Activated CD8-positive, alpha-beta memory T cell treated with anti-CD3 and anti-CD28 coated beads for 1 hour (primary cell): ENCODE measurements at places on chromosomes 7 and 10.

- DNase-seq = no peak
Measured at GRCh38 chr7:77653572-77653971, 42.7 kb upstream of the RSBN1L start.

GRCh38 chr10:131174651-131175540 lies 136.6 kb downstream of the TCERG1L start:
- DNase-seq = no peak

- no peak for DNase-seq
Measured at GRCh38 chr10:49359349-49360270, 36.3 kb downstream of the DRGX start.

- no peak for DNase-seq
Measured at GRCh38 chr7:115679976-115680375, 350.6 kb downstream of the TFEC start.

- no peak for DNase-seq
Measured at GRCh38 chr7:98646465-98646864, 29.4 kb downstream of the NPTX2 start.

- no peak for DNase-seq
Measured at GRCh38 chr7:94761451-94761850, 105.5 kb upstream of the SGCE start.

- DNase-seq = no peak
Measured at GRCh38 chr10:72819053-72819452, 74.5 kb upstream of the OIT3 start.

- no peak for DNase-seq
Measured at GRCh38 chr10:92387289-92387940, 96.4 kb downstream of the MARCHF5 start.

- DNase-seq = no peak
Measured at GRCh38 chr10:35451151-35452016, 115.1 kb downstream of the CCNY start.

- no peak for DNase-seq
Measured at GRCh38 chr7:82348251-82348650, 95.3 kb downstream of the CACNA2D1 start.

DNA sequence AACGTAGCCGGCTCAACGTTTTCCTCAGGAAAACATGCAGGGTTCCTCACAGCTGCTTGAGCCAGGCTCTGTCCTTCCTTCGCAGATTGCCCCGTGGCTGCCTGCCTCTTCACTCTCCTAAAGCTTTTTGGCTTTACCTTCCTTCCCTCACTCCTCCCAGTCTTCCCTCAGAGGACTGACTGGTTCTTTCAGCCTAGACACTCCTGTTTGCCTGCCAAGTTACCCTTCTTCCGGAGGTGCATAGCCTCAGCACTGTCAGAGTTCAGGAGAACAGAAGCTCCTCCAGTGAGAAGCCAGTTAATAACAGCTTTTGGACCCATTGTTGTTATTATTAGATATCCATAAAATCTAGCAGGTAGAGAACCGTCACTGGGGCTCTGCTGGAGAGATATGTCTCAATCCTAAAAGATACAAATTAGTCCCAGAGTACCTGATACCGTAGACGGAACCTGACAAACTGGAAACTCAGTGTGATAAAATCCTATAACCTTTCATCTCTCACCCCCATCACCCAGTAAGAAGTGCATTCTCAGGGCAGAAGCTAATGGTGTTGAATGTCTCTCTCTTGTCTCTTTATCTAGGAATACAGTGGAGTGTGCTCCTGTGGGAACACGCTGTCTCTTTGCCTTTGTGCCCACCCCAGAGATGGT lies 79.6 kb downstream of the SND1 start:
- no peak for DNase-seq

DNA sequence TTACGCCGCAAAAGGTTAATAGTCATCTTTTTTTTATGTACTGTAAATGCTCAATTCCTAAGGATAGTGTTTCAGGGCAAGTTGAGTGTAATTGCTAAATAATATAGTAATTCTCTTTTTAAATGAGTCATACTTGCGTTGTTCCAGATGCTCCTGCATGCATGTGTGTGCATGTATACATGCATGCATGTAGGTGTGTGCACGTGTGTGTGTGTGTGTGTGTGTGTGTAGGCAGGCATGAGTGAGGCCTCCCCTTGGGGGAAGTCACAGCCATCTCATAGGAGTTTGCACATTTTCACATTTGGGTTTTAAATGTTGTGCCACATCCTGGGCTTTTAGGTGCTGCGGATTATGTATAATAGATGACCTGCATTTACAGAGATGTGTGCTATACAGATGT lies 1095.8 kb downstream of the KCNMA1 start:
- DNase-seq = no peak

- DNase-seq = no peak
Measured at GRCh38 chr10:49654036-49654693, 25.3 kb upstream of the C10orf53 start.

DNA sequence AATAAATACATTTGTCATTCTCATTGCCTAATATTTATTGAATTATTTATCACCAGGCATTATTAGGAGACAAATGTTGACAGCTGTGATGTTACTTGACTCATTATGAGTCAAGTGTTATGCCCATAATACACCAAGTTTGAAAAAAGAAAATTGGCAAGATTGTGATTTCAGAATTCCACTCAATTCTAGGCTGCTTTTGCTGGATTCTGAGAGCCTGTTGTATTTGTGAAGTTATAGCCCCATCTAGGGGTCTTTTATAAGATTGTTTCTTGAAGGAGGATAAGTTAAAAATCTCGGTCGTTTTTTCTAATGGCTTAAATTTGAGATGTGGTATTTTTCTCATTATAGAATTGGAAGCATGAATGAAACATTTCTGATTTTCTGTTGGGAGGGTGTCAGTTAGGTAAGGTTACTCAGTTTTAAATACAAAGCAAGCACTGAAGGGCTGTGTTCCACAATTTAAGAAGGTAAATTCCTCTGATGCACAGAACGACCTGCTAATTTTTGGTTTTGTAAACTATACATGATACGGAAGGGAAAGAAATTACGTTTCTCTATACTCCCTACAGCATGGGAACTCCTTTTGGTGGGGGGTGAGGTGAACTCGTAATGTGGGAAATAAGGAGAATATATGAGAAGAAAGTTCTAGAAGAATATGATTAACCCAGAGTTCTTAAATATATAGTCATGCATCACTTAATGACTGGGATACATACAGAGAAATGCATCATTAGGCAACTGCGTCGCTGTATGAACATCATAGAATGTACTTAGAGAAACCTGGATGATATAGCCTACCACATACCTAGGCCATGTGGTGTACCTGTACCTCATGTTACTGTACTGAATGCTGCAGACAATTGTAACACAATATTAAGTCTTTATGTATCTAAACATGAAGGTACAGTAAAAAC lies 2.6 kb downstream of the STK31 start:
- no peak for DNase-seq

DNA sequence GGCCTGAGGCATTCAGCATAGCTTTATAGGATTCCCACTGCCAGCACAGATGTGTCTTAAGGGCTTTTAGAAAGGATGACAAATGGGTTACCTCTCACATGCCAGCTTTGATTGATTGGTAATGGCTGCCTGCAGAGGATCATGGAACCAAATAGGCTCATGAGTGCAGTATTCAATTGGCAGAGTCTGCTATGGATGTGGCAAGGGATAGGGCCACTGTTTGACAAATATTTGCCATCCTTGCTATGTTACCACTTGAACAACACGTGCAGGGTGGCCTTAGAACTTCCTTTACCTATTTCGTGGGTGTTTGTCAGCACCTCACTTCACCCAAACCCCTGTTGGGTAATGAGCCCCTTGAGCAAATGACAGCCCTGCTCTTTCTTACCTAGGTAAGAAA lies 139.2 kb downstream of the C10orf105 start:
- no peak for DNase-seq

GRCh38 chr10:125008689-125009638 lies 67.0 kb downstream of the ZRANB1 start:
- DNase-seq = no peak

DNA sequence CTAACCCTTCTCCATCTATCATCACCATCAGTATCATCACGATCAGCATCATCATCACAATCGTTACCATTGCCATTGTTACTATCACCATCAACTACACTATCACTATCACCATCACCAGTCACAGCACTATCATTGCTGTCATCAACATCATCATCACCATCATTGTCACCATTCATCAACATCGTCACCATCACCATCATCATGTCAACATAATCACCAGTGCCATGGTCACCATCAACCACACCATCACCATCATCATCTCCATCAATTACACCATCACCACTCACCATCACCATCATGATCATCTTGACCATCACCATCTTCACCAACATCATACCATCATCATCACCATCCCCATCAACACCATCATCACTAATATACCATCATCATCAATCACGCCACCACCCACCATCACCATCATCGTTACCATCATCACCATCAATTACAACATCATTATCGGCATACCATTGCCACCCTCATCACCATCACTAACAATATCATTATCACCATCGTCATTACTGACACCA lies 66.5 kb downstream of the TNS3 start:
- no peak for DNase-seq

DNA sequence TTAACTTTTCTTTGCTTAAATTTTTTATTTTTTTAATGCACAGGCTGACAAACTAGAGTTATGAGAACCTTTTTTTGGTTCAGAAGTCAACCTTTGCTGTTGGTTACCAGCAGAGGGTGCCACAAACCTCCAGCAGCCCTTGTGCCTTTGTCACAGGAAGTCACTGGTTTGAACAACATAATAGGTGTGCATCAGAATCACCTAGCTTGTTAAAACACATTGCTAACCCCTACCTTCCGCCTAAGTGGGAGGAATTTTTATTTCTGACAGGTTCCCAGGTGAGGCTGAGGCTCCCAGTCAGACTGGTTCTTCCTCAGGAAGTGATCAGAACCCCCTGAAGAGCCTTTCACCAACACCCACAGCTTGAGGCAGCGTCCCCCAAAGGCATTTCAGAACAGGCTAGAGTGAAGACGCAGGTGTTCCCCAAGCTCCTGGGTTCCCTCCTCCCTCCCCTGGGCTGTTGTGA lies 22.6 kb upstream of the VDAC2 start:
- peak; percentile 36 for DNase-seq

DNA sequence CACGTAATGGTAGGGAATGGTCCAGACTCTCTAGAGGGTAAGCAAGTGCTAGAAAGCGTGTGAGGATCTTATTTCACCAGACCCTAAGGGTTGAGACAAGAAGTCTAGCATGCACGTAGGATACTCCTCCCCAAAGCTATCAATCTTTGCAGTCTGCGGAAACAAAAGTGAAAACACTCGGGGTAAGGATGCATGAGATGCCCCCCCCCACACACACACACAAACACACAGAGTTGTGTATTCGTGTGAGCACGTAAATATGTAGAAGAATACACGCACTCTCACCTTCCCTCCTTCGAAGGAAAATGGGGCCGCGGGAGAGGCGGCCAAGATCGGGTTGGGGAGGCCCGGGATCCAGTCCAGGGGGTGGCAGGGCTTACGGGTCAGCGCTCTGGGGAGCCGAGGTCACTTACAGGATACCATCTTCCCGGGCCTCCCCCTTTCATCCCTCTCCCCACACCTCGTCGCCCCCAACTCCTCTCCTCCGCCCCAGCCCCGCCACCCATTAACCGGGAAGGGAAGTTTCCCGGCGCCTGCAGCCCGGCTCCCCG lies 455 bp downstream of the CUL2 start:
- no peak for DNase-seq

DNA sequence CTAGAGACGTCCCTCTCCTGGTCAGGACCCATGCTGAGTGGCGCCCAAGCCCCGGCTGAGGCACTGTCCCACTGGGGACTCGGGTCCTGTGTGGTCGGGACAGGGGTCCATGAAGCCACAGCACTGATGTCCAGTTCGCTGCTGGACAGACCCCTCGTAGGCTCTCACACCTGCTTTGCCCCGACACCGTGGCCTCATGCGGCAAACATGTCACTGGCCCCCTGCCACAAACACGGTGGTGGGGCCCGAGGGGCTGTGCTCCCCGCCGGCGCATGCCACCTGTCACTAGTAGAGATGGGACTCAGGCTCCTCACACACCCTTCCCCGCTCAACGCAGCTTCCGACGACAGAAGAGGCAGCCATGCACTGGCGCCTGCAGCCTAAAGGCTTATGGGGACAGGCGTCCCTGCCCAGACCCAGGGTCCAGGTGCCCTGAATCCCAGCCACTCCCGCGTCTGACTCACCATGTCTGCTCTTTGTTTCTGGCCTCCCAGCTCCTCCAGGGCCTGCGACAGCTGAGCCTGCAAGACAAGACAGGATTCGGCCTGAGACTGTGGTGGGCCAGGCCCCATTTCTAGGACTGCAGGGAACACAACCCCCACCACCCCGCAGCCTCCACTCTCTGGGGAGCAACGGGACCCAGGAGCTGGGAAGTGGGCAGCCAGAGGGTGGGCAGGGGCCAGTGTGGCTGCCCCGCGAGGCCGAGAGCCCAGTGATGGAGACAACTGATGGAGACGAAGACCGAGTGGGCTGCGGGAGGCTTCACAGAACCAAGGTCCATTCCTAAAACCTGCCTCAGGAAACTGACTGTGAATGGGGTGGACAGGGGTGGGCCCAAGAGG lies 230.9 kb downstream of the MAD1L1 start:
- no peak for DNase-seq

DNA sequence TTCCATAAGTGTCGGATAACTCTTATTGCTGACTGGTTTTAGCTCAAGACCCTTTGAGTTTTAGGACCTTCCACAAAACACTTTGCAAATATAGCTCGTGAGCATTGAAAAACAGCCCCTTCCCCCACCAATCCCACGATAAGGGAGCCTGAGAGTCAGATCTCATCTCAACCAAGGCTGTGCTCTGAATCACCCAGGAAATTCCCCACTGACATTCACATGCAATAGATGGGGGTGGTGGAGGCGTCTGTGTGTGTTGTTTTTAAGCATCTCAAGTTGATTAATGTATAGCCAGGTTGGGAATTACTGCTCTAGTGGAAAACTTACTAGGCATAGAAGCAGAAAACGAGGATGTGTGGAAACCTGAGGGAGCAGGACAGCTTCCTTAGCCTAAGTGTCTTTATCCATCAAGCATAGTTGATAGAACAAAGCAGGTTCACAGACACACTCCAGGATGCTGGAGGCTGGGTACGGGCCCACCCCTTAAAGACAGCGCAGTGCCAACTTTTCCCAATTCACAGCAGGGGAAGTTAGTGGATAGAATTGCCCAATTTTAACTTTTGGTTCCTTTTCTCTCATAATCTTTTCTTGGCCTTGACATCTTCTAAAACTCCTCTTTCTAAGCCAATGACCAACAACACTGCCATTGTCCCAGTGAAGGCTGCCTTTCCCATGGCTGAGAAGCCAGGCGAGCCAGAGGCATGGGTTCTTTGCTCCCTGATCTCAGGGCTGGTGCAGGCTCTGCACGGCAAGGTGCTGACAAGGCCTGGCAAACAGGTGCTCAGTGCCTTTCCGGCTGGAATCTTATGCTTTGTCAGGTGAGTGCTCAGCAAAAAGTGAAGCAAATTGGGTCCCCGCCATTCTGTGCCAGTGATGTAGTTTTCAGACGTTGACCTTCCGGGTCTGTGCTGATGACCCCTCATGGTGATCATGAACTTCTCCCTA lies 98.5 kb upstream of the INSIG1 start:
- DNase-seq = no peak
